ENCODE measurements at places on chromosomes 7 and 10. TPM values are rescaled to one million over a fixed set of nuclear protein-coding genes. Genes with fewer than 3 reads are reported as not detected.

The CDK14 gene
- 5.6 TPM for total RNA-seq

DNA sequence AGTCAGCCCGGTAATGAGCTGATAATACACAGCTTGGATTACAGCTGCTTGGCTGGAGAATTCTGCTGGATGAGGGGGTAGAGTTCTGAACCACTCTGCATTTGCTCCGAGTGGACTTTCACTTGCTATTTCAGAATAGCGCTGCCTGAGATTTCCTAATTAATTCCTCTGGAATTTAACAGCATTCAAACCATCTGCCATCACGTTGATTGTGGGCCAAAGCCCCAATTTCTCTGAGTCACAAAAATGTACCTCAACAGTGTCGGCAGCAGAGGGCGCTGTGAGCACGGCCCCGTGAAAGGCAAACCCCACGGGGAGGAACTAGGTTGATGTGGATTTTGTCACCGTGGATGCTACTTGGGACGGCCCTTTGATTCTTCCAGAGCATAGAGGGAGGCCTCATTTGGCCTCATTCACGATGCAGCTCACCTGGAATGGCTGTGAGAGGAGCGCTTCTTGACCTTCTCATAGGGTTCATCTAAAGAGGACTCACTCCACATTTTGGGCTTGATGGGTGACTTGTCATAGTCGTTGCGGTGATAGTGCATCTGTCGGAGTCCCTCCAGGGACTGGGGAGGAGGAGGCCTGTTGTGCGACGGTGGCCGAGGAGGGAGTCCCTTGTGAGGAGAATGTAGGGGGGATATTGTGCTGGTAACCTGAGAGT is 73.3 kb downstream of the PRPF18 start:
- DNase-seq: peak; percentile 59

DNA sequence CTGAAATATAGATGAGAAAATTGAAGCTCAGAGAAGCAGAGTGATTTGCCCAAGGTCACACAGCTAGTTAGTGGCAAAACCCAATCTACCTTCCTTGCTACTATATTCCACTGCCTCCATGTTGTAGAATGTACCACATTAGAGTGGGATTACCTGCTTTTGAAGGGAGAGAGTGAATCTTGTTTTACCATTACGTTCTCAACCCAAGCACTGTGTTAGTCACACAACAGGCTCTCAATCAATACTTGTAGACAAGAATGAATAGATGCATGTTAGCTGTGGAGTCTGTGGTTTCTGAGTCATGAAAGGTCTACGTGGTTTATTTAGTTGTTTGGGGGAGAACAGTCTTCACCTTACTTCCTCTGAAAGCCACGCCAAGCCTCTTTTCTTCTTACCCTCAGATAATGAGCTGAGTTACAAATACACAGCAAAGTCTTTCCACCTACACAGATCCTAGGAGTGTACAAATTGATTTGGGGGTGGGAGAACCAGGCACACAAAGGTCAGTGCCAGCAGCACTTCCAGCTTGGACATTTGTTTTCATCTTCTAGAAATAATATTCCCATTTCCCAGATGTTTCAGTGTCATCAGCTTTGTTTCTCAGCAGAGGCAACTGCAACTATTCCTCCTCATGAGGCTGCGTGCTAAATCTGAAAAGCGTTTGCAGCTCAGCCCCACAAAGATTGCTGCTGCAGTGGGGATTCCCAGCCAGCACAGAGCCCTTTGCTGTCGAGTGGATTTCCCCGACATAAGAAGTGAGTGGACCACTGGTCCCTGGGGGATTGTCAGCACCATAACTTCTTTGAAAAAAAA is 71.5 kb upstream of the ADO start:
- DNase-seq: no peak

DNA sequence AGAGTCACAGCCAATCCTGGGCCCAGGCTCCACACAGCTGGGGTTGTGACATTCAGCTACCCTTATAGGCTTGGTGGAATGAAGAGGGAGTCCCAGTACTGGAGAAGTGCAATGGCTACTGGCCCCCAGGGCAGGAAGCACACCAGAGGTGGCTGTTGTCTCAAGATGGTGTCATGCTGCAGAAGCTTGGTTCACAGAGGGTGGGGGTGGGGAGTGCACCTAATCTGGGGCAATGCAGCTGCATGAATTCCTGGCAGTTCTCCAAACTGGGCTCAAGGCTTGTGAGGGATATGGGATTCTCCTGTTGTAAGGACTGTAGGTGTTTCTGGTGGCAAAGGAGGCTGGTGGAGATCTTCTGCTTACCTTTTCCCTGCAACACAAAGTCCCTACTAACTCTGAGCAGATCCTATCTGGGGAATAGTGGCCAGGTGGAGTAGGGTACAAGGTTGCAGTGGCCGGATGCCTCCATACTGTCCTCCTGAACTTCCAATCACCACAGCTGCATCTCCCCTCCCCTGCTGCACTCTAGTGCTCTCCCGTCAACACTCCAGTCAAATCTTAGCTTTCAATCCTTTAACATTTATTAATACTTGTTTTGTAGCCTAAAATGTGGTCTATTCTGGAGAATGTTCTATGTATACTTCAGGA is 27.4 kb upstream of the PLA2G12B start:
- no peak for DNase-seq

DNA sequence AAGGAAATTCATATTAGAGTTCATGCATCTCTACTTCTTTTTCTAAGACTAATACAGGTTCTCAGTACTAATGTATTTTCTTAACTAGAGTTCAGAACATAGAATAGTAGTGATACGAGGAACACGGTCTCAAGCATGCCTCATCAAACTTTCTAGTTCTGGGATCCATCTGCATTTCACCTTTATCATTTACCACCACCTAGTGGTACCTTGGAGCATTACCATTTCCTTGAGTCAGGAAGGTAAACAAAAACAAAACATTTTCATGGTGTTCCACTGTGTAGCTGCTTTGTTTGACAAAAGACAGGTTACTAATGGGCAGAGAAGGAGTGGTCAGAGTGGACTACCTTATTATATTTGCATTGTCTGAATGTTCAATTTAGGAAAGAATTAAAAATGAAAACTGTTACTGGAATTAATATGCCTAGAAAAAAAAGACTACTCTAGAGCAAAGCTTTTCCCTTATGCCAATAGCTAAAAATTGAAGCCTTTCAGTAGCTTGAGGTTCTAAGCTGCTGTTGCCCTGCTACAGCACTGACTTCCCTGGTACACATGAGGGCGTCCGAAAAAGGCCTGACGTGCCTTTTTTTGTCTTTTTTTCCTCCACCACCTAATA is 44.5 kb downstream of the STARD3NL start:
- no peak for DNase-seq

DNA sequence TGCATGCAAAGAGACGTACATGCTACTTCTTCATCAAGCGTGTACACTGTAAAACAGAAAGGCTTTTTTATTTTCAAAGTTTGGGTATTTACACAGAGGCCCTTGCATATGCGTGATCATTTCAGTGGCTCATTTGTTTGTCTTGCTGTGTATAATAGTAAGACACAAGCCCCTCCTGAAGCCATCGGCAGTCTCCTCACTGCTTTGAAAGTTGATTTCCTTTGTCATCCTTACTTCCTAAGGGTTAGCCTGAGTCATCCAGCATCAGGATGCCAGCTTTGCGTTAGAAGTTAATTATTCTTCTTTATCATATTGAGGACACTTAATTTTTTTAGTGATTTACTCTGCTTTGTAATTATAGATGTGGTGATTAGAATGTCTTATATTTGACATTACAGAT is 72.5 kb upstream of the CTBP2 start:
- DNase-seq: no peak

GRCh38 chr7:82235713-82236112 is 207.9 kb downstream of the CACNA2D1 start:
- no peak for DNase-seq

GRCh38 chr7:121385800-121386179 is 10.3 kb downstream of the FAM3C start:
- no peak for DNase-seq

DNA sequence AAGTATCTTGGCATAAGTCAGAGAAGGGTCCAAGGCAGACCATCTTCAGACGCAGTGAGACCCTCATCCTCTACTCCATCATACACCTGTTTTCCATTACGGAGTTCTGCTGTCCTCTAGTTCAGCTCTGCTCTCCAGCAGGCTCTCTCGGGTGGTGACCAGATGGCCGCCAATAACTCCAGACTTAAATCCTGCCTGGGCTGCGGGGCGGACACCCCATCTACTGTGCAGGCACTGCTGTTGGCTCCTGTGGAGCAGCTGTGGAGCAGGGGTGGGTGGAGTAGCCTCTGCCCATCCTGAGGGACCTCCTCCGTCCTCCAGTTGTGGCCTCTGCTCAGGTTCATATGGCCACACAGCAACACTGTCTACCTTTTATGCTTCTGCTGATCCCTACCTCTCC is 608.1 kb downstream of the SDK1 start:
- no peak for DNase-seq

DNA sequence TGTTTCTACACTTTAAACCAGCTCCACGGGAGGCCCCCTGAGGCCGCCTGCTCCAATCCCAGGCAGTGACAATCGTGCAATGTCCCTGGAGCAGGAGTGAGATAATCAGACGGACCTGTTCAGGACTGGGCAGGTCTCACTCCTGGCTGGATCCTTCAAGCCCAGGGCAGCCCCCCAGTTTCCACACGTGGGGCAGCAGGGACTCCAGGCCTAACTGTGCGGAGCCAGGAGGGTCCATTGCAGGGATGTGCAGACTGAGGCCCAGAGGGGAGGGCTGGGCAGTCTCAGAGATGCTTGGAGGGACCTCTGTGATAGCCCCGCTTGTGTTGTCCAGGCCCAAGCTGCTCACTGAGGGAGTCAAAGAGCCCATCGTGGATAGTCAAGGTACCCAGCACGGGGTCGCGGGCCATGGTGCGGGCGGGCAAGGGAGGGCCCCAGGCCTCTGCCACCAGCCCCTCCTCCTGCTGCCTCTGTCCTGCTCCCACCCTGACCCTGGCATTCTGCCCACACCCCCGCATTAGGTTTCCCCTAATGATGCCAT is 110.5 kb upstream of the KCTD7 start:
- no peak for DNase-seq

DNA sequence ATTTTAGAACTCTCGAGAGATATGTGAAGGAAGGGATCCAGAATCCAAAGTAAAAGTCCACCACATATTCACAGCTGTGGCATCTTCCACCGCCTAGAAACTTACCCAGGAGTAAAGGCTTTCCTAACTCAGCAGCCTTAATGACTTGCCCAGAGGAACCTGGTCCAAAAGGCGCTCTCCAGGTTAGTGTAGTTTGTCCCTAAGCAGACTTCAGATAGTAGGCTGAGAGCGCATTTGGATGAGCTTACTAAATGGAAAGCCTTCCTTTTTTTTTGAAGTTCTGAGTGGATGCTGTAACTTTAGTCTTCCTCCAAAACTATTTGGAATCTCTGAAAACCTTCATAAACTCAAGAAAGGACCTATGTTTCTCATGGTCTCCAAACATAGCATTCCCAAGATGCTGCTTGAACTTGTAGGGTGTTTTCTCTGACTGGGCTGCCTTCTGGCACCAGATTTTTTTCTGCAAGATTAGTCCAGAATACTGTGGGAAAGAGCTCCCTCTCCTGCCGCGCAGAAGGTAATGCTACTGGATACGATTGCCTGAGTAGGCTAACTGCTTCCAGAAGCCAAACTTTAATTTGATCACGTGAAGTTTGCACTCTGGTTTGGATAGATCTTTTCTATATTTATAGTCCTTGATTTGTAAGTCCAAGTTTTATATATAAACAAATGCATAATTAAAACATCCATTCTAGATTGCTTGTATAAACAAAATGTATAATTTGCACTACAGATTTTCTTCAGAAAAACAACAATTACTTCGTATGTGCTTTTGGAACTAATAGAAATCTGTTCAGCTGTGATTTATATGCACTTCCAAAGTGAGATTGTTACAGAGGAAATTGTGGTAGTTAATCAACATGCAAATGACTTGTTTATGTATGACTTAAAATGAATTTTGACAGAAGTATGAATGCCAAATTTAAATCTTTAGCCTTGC is 19.6 kb upstream of the GPR37 start:
- no peak for DNase-seq

DNA sequence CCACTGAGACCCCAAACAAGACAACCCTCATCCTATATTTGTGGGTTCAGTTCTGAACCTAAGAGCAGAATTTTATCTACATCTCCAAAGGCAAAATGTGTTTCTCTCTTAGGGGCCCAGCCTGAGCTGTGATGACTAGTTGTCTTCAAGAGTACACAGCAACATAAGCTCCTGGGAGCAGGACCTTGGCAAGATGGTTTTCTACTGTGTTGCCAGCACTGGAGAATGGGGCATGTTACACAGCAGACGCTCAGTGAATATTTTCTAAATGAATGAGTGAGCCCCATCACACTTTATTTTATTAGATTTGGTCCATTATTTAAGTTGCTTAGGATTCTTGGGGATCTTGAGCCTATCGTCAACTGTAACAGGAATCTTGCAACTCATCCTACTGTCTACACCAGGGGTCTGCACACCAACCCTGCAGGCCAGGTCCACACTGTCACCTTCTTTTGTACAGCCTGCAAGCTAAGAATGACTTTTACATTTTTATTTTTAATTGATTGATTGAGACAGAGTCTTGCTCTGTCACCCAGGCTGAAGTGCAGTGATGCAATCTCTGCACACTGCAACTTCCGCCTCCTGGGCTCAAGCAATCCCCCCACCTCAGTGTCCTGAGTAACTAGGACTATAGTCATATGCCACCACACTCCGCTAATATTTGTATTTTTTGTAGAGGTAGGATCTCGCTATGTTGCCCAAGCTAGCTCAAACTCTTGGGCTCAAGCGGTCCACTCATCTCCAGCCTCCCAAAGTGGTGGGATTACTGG is 347.1 kb downstream of the FGFR2 start:
- DNase-seq: no peak

- no peak for DNase-seq
Measured at GRCh38 chr10:128143531-128143930, 17.3 kb upstream of the MKI67 start.

DNA sequence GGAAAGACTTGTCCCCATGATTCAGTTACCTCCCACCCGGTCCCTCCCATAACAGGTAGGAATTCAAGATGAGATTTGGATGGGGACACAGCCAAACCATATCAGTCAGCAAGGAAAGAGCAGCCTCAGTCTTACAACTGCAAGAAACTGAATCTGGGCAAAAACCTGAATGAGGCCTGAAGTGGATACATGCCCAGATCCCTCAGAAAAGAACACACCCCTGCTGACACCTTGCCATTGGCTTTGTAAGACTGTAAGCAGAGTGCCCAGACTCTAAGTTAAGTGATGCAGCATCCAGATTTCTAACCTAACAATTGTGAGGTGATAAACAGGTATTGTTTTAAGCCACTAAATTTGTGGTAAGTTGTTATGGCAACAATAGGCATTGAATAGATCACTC is 670.8 kb downstream of the SORCS1 start:
- DNase-seq: no peak

All from mucosa of descending colon (tissue), 3 donors.